ENCODE measurements at places on chromosomes 6 and 20. TPM values are rescaled to one million over a fixed set of nuclear protein-coding genes. Genes with fewer than 3 reads are reported as not detected.

Gene SPAG4
- total RNA-seq = 2.4 TPM

Gene SNAP25
- 0.69 TPM for total RNA-seq

- no peak for DNase-seq
Observed at GRCh38 chr6:51841626-51842025, 245.8 kb downstream of the PKHD1 start.

DNA sequence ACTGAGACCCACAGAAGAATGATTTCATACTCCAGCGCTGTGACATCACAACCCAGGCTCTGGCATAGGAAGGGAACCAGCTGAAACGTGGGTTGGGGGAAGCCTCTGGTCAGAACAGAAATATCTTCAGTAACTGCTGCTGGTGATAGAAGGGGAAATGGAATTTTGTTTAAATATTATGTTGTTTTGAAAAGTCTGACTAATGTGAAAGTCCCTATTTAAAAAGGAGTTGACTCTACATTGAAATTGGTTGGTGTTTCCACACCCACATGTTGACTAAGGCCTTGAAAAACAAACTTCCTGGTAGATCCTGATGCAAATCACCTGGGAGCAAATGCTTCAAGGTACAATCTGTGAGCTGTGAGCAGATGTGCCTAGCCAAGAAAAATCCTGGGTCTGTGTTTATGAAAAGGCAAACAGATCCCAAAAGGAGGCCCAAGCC lies 24.5 kb upstream of the TCP11 start:
- DNase-seq = no peak

GRCh38 chr20:46261456-46262253 lies 46.6 kb downstream of the CDH22 start:
- no peak for DNase-seq

DNA sequence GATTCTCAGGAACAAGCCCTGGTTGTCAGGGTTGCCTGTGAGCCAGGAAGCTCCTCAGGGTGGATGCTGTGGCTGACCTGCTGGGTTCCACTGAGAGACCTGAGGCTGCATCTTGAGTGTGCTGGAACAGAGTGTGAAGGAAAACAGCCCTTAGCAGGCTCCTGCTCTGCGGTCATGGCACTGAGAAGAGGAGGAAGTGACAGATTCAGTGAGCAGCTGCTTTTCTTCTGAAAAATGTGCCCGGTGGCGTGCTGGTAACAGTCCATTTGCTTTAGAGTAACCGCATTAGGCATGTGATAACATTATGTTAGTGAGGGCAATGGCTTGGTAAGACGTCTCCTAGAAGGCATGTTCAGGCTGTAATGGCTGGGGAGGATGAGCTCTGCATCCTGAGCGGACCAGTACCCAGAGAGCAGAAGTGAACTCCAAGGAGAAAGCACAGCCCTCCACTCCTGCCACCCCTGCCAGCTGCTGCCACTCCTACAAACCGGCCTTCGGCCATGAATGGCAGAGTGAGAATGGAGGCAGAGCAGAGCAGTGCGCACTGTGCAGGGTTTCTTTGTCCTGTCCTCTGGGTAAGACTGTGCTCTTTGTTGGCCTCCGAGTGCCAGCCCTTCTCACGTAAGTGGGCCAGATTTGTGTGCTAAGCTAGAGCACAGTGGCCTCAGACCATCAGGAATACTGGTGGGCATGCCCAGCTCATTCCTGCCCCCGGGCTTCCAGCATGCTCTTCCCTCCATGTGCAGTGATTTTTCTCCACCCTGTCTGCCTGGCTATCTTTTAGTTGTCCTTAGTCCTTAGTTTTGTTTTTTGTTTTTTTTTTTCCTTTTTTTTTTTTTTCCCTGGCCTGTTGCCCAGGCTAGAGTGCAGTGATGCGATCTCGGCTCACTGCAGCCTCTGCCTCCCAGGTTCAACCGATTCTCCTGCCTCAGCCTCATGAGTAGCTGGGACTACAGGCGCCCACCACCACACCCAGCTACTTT lies 98.1 kb upstream of the VSTM2L start:
- no peak for DNase-seq

Gene RNF217
- 8.9 TPM for total RNA-seq

Gene RWDD1
- total RNA-seq = 35.2 TPM
